ENCODE measurements at places on chromosomes 7 and 10.

- no peak for DNase-seq
These were observed 4.3 kb downstream of the DYNC1I1 start for GRCh38 chr7:95776561-95777185.

GRCh38 chr7:43655584-43655983 is 72.7 kb downstream of the STK17A start:
- DNase-seq = no peak

GRCh38 chr7:56091591-56091990 is 1.2 kb downstream of the PHKG1 start:
- no peak for DNase-seq

GRCh38 chr7:149279111-149279743 is 17.2 kb downstream of the ZNF783 start:
- no peak for DNase-seq

- no peak for DNase-seq
These were observed 31.3 kb upstream of the FRAT2 start for GRCh38 chr10:97365761-97366351.

DNA sequence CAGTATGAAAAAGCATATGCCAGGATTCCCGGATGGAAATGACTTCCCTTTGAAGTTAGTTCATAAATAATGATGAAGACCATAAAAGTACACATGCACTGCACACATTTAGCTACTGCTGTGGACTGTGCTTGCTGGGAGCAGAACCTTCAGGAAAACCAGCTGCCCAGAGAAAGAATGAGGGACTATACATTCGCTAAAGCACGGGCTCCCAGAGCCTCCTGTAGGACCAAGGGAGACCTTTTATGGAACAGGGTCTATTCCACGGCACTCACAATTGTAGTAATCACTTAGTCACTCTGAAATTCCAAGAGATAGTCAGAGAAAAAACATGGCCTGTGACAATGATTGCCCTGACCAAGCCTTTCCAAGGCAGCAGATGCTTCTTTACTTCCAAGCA is 24.1 kb downstream of the SORCS3 start:
- DNase-seq = no peak

DNA sequence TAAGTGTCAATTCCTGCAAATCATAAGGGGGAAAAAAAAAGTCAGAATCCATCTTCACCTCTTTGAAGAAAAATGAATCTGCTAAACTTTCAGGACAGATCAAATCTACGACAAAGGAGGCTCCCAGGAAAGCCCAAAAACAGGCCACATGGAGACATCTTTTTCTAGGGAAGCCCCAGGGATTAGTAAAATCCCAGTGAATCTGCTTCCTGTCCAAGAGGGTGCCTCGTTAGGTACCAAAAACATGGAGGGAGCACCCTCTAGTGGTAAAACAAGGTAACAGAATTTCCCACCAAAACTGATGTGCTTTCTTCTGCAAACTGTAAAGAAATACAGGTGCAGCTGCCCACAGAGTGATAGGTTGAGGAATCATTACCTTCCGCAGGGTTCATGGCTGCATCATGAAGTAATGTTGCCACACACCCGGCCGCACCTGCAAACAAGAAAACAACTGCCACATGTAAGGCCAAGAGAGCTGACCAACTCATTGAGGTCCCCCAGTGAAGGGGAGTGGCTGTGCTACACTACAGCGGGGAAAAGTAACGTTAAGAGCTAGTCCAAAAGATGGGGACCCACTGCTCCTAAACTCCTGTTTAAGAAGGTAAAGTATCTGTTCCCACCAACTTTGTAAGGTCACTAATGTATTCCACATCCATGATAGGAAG is 7.9 kb downstream of the SLC25A28 start:
- peak; percentile 1 for DNase-seq

GRCh38 chr10:106440355-106440754 is 724.2 kb downstream of the SORCS1 start:
- DNase-seq = no peak

GRCh38 chr7:44713141-44713540 is 35.5 kb upstream of the ZMIZ2 start:
- no peak for DNase-seq

- no peak for DNase-seq
These were observed 276.1 kb downstream of the DNAJB6 start for GRCh38 chr7:157612664-157613561.

- DNase-seq = no peak
These were observed 150.0 kb upstream of the PRR15 start for GRCh38 chr7:29413626-29414136.

DNA sequence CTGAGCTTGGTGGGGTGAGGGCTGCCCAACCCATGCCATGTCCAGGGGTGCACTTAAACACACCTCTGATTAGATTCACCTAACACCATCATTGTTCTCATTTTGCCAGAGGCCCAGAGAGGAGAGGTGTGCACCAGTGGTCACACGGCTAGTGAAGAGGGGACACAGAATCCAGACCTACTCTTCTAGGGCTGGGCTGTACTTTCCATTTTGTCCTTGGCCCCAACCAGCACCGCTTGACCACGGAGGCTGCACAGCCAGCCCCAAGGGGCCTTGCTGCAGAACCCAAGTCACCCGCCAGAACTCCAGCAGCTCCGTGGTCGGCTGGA is 246 bp upstream of the WDFY4 start:
- no peak for DNase-seq

GRCh38 chr10:101214446-101215396 is 14.5 kb downstream of the LBX1 start:
- peak; percentile 62 for DNase-seq
